H1 (cell line): ENCODE measurements at places on chromosomes 7 and 10.
A peak's percentile ranks its signal among the peaks of the same experiment; 100 is the strongest.

DNA sequence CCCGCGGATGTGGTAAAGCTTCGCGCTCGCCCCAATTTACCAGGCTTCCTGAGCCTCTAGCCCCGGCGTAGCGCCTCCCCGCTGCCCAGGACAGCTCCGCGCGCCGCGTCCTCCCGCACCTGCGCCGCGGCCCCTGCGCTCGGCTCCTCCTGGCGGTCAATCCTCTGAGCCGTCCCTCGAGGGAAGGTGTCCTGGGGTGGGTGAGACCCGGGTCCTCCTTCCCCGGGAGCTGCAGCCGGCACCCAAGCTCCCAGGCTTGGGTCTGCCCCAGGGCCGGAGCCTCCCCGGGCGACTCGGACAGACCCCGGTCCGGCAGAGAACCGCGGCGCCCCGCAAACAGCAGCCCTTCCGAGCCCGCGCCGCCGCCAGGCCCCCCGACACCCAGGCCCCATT is 512 bp downstream of the OSBPL3 start:
- no peaks in the 10 kb centered on the region for H3K36me3 ChIP-seq
- peak; percentile 25 for DNase-seq
- peaks cover 9% of the 10 kb centered on the region for H3K4me1 ChIP-seq
- peaks cover 23% of the 10 kb centered on the region for H3K27me3 ChIP-seq
- H3K4me3 ChIP-seq = peak overlapping the region; percentile 55
- H3K27ac ChIP-seq = no peak overlapping the region

DNA sequence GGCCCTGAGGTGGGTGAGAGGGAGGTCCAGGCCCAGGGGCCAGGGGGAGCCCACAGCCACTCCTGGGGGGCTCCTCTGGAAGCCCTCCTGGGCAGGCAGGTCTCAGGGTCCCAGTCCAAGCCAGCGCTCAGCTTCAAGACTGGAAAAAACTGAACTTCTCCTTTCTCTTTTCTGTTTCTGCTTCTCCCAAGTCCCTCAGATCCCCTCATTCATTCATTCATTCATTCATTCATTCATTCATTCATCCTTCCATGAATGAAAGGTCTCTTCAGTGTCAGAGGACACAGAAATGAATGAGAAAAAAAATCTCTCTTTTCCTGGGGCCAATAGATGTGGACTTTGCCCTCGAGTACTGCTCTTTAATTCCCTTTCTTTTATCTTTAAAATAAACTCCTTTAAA is 34.6 kb upstream of the PSMG3 start:
- no peak overlapping the region for H3K4me3 ChIP-seq
- H3K36me3 ChIP-seq = no peaks in the 10 kb centered on the region
- peaks cover 6% of the 10 kb centered on the region; the same call in 1 of the 2 replicates for H3K4me1 ChIP-seq
- no peaks in the 10 kb centered on the region for H3K27me3 ChIP-seq
- no peak for DNase-seq
- no peak overlapping the region for H3K27ac ChIP-seq

DNA sequence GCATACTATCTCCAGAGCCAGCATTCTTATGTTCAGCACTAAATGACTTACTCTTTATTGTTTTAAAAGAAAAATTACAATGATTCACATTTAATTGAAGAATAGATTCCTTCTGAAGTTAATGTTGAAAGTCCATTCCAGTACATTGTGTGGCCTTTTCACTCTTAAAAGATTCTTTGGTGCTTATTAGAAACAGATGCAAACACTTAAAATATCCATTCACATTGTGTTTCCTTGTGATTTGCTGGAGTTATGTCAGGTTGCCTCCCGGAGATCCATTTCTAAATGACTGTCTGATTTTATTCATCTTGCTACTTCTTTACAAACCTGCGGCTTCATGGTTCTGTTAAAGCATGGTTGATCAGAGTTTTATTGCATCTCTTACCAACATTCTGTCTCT is 152.8 kb downstream of the FOXP2 start:
- H3K36me3 ChIP-seq = no peaks in the 10 kb centered on the region
- no peak overlapping the region for H3K27ac ChIP-seq
- H3K4me3 ChIP-seq = no peak overlapping the region
- DNase-seq = no peak

DNA sequence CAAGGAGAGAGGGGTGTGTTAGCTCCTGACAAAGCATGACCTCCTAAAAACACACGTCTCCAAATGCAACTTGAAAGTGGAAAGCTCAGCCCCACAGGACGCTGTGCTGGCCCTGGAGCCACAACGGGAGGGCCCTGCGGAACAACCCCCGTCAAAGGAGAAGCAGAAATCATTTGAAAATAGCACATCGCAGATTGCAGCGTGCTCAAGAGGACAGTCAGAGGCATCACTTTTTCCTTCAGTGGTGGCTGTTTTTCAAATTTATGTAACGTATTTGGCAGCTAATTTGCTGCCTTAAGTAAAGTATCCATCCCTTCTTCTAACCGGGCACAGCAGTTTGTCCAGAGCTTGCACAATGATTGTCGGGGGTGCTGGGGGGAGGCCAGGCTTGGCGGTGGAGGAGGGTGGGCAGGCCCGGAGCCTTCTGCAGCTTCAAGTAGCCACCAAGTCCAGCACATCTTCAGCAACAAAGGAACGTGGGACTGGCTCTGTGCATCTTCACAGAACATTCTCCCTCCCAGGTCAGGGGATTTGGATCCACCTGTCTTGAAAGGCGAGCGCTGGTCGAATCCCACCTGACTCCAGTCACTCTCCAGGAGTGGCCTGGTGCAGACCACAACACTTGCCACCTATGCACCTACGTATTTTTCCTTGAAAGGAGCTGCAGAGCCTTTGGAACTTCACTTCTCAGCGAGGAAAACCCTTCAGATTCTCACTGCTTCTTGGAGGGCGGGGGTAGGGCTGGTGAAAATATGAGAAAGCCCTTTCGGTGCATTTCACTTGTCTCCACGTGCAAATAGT is 346.3 kb downstream of the DNAJB6 start:
- peaks cover 8% of the 10 kb centered on the region for H3K4me1 ChIP-seq
- peaks cover 70% of the 10 kb centered on the region for H3K27me3 ChIP-seq
- H3K4me3 ChIP-seq = 0 out of 2 replicates have a peak overlapping the region, but pooled peaks have one; percentile 33
- DNase-seq = no peak
- no peak overlapping the region for H3K27ac ChIP-seq

- no peak overlapping the region for H3K4me3 ChIP-seq
- no peaks in the 10 kb centered on the region for H3K4me1 ChIP-seq
- no peaks in the 10 kb centered on the region for H3K36me3 ChIP-seq
- no peaks in the 10 kb centered on the region for H3K27me3 ChIP-seq
Measured at GRCh38 chr7:133061357-133061756, 20.5 kb downstream of the CHCHD3 start.

GRCh38 chr7:24786941-24787340 is 29.7 kb upstream of the GSDME start:
- no peaks in the 10 kb centered on the region for H3K27me3 ChIP-seq
- H3K36me3 ChIP-seq = no peaks in the 10 kb centered on the region
- no peaks in the 10 kb centered on the region for H3K4me1 ChIP-seq
- no peak overlapping the region for H3K4me3 ChIP-seq
- no peak overlapping the region for H3K27ac ChIP-seq

- H3K27ac ChIP-seq = no peak overlapping the region
- H3K4me3 ChIP-seq = no peak overlapping the region
- H3K27me3 ChIP-seq = no peaks in the 10 kb centered on the region
- no peaks in the 10 kb centered on the region for H3K4me1 ChIP-seq
- DNase-seq = no peak
- H3K36me3 ChIP-seq = no peaks in the 10 kb centered on the region
Measured at GRCh38 chr7:156652886-156653568, 12.5 kb downstream of the RNF32 start.

DNA sequence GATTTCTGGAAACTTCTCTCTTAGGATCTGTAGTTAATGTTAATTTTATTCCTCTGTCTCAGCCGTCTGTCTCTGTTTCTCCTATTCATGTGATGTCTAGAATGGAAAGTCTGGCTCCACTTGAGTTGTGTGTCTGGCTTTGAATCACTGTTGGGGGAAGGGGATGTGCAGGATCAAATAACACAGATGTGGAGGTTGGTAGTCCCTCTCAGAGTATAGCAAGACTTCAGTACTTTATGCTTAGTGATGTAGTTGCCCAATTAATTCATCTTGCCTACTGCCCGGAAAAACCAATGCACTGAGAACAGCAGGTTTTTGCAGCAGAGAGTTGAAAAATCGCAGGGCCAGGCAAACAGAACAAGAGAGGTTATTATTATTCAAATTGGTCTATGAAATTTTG is 79.2 kb downstream of the PHTF2 start:
- H3K27me3 ChIP-seq = peaks cover 1% of the 10 kb centered on the region
- H3K4me3 ChIP-seq = no peak overlapping the region
- H3K27ac ChIP-seq = no peak overlapping the region; the same call in 1 of the 2 replicates
- no peaks in the 10 kb centered on the region for H3K4me1 ChIP-seq
- H3K36me3 ChIP-seq = no peaks in the 10 kb centered on the region
- DNase-seq = no peak
